ENCODE measurements at places on chromosomes 7 and 10.

DNA sequence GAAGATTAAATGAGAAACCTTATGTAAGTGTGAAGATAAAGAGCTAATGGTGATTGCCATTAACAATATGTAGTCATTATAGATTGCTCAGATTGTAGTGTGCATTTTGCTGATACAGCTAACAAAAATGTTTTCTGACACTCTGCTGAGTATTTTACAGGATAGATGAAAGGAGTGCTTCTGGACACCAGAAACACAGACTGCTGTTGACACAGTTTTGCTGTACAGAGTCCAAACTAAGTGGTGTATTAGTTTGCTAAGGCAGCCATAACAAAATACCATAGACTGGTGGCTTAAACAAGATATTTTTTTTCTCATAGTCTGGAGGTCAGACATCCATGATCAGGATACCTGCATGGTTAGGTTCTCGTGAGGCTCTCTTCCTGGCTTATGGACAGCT, 2.2 kb downstream of the SMC3 start:
- no peak for DNase-seq

- no peak for DNase-seq
These were observed 774.0 kb downstream of the DNAJB9 start for GRCh38 chr7:109343678-109344077.

- no peak for DNase-seq
These were observed 91.0 kb upstream of the CACUL1 start for GRCh38 chr10:118845776-118846175.

DNA sequence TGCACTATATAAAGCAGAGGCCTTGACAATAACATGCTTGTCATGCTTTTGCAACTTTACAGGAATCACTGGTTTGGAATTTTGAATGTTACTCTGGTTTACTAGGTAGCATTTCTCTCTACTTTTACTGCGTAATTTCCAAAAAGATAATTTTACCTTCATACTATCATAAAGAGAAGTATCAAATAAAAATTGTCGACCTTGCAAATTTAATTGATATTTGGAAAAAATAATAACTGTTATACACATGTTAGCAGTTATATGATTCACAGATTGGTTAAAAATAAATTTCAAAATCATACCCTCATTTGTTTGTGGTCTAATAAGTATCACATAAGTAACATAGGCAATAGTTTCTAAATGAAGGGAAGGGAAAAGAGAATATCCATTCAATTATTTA, 228.5 kb upstream of the CACNA2D1 start:
- no peak for DNase-seq

DNA sequence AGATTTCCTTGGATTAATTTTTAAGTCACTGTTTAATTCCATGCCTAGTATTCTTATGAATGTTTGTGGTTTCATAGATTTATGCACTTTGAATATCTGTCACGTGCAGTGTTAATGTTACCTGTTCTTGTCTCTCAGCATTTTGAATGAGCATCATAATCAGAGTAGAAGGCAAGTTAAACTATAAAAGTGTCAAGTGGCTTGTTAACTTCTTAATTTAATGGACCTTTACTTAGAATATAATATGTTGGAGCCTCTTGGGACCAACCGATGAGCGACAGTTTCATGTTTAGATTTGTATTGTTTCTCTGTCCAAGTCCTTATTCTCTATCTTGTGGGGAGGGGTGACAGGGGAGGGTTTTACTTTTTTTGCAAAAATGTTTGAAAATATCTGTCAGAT, 50.6 kb upstream of the MTURN start:
- no peak for DNase-seq

DNA sequence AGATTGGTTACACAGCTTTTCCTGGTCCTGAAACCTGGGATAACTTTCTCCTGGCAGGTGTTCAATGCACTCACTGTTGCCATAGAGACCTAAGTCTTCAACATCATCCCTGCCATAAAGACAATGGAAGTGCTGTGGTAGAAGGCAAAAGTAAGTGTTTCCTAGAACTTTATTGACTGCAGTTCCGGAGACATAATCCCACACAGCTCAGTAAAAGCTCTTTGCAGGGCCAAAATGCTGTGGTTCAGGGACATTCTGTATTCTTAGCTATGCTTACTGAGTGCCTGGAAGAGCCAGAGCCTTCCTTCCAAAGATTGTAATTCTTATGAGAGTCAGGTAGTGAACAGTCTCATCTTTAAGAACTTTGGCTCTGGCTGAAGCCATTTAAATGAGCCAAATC, 5.3 kb downstream of the WIPF3 start:
- no peak for DNase-seq

GRCh38 chr7:55150709-55151451, 132.1 kb downstream of the EGFR start:
- DNase-seq = no peak

DNA sequence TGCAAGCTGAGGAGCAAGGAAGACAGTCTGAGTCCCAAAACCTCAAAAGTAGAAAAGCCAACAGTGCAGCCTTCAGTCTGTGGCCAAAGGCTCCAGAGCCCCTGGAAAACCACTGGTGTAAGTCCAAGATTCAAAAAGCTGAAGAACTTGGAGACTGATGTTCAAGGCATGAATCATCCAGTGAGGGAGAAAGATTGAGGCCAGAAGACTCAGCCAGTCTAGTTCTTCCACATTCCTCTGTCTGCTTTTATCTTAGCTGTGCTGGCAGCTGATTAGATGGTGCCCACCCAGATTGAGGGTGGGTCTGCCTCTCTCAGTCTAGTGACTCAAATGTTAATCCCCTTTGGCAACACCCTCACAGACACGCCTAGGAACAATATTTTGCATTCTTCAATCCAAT, 20.1 kb upstream of the MDFIC start:
- no peak for DNase-seq

- DNase-seq = no peak
These were observed 2.9 kb upstream of the PALD1 start for GRCh38 chr10:70475661-70476060.

DNA sequence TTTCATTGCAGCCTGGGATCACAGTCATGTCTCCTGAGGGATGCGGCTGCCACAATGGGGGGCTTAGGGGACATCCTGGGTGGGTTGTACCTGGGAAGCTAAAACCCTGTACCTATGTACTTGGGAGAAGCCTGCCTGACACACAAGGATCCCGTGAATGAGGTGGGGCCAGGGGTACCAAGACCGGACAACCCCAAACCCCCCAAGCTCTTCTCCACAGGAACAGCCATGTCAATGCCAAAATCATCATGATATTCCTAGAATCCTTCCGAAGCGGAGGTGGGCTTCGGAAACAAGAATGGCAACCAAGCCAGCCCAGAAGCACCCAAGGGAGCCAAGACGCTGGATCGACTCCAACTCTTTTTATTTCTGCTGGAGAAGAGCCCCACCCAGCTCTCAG, 260.3 kb upstream of the TCERG1L start:
- DNase-seq = no peak

GRCh38 chr10:651692-652091, 37.8 kb downstream of the DIP2C start:
- no peak for DNase-seq

GRCh38 chr7:138898255-138898654, 82.9 kb downstream of the KIAA1549 start:
- DNase-seq = no peak

DNA sequence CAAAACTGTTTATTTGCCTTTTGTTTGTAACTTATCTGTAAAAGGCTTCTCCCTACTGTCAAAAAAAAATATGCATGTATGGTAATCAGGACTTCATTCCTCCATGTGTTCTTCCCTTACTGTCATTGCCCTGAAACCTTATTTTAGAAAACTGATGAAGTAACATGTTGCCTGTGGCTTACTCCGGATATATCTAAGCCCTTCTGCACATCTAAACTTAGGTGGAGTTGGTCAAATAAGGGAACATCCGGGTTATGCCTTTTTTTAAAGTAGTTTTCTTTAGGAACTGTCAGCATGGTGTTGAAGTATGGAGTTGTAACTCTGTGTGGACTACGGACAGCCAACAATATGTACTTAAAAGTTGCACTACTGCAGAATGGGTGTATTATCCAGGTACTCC, 6.2 kb downstream of the SAR1A start:
- no peak for DNase-seq

DNA sequence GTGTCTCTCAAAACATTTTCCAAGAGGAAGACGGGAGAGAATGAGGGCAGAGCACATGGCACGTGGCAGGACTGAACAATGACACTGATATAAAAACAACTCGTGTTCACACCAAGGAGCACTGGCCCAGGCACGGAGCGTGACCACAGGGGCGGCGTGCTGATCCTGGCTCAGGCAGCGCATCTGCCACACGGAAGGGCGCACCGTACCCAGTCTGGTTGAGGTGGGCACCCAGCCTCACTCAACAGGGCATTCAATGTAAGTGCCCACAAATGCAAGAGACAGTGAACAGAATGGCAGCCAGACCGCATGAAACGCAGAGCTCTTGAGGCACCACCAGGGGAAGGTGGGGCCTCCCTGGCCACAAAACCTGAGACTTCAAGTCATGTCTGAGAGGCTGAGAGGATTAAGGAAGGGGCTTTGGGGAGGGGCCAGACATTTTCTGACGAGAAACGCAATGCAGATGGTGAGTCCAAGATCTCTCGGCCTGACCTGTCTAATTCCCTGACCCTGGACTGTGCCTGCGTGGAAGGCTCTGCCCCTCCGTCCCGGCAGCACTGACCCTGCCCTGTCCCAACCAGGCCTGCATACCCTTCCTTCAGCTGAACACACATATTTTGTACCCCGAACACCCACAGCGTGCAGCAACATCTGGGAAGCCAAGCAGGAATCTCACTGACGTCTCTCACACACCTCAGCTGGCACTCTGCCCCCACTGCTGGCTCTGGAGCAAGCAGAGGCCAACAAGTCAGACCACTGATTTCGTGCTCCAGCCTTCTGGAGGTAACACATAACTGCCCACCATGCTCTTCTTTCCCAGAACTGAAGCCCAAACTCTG, 35.5 kb downstream of the VOPP1 start:
- no peak for DNase-seq

DNA sequence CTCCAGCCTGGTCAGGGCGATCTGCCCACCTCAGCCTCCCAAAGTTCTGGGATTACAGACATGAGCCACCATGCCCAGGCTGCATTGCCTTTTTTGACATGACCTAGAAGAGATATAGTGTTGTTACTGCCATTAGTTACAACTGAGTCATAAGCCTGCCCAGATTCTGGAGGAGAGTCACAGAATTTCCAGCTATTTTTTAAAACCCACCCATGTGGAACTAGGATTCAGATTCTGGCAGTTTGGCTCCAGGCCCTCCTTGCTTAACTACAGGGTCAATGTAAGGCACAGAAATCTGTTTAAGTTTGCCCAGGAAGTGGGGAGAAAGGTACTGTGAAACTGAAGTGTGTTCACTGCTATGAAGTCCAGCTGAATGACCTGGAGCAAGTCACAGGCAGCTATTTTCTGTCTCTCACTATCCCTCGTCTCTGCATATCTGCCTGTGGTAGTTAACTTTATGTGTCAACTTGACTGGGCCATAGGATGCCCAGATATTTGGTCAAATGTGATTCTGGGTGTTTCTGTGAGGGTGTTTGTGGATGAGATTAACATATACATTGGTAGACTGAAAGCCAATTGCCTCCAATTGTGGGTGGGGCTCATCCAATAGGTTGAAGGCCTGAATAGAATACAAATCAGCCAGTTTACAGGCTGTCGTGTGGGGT, 8.4 kb upstream of the MARVELD1 start:
- no peak for DNase-seq

- no peak for DNase-seq
These were observed 1.4 kb downstream of the GIMAP5 start for GRCh38 chr7:150738591-150739001.

- DNase-seq = no peak
These were observed 240.0 kb upstream of the RHOBTB1 start for GRCh38 chr10:61183967-61184366.

GRCh38 chr7:79855172-79855571, 279.5 kb upstream of the GNAI1 start:
- DNase-seq = no peak

DNA sequence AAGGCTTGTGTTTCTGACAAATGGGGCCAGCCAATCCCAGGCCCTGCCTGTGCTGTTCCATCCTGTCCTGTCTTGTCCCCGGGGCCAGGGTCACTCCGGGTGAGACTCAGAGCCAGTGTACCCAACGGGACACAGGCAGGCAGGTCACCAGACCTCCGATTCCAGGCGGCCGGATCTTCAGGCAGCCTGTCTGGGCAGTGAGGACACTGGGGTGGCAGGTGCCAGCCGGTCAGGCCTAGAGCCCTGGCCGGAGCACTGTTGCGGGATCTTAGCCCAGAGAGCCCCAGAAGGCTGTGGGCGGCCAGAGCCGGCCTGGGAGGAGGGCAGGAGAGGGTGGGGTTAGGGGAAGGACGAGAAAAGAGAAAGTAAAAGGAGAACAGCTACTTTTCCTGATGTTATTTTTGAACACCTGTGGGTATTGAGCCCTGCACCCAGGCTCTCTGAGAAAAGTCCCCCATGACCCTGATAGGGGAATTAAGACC, 134.3 kb upstream of the TNRC18 start:
- peak; percentile 43 for DNase-seq

DNA sequence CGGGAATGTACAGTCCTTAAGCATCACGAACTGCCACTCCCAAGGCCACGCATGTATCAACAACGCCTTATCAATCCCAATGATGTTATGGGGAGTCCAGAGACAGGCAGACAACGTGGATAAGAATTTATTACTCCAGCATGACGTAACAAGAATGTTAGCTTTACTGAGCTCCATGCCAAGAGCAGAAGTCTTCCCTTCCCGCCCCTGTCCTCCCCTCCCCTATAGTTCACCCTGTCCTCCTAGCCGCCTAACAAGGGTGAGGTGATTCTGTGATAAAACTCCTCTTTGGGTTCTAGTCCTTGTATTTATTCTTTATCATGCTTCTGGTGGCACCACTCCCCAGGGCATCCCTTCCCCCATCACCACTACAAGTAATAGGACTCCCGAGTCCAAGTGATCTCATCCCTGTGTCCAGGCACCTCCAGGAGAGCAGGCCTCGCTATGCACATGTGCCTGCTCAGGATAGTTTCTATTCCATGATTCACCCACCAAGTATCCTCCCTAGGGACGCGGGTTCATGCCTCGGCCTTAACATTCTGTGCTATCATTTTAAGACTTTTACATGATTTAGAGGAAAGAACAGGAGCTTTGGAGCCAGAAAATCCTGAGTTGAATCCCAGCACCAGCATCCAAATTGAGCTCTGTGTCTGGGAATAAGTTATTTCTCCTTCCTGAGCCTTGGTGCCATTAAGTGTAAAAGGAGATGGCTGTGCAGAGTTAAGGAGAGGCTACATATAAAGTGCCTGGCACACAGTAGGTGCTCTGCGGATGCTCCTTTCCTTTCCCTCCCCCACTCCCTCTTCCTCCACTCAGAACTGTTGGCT, 15.4 kb downstream of the GSDME start:
- no peak for DNase-seq

DNA sequence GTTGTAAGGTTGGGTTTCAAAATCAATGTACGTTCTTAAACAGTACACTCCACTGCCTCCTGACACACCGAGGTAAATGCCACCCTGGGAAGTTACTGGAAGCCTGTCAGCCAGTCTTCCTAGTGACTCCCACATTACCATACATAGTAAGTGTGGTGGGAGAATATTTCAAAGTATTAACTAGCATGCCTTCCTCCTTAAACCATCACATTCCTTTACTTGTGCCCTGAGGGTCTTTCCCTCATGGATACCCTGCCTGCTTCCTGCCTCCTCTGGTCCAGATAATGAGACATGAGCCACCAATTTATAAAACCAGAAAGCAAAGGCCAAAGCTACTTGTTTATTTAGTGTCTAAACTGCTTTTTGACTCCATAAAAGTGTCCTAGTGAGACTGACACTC, 23.3 kb upstream of the SORCS3 start:
- DNase-seq = no peak
